ENCODE measurements at places on chromosomes 6 and 20. TPM values are rescaled to one million over a fixed set of nuclear protein-coding genes. Genes with fewer than 3 reads are reported as not detected.

SOBP gene
- total RNA-seq, result 2.6 TPM

HAO1 gene
- not detected for total RNA-seq

PANK2 gene
- 65.3 TPM for total RNA-seq

SEMG1 gene
- not detected for total RNA-seq

DPPA5 gene
- not detected for total RNA-seq

GRCh38 chr6:97867177-97867576, 584.2 kb upstream of the MMS22L start:
- DNase-seq, result no peak

- no peak for DNase-seq
Observed at GRCh38 chr6:126914172-126914571, 204.3 kb upstream of the RSPO3 start.

GRCh38 chr20:59581993-59582679, 22.2 kb upstream of the PHACTR3 start:
- DNase-seq, result no peak

DNA sequence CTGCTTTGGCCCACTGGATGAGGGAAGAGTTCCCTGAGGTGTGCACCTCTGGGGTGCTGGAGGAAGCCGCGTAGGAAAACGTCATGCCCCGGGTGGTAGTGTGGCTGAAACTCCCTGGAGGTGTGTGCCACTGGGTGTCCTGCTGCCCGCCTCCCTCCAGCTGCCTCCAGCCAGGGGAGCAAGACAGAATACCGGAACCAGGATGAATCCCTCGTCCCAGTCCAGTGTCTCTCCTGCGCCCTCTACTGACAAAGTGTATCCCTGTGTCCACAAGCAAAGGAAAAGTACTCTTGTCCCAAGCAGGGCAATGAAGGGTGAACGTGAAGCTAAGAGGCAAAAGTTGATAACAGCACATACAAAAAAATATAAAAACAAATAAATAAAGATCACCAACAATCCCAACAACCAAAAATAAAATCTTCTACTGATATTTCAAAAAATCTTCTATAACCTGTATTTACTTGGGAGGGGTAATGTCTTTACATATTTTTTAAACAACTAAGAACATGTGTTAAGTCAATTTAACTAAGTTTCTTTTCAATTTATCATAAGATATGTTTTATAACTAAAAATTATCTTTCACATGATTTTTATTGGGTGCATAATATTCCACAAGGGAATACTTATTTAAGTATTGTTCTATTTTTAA, 437.6 kb downstream of the MAFB start:
- no peak for DNase-seq

- DNase-seq, result no peak
Observed at GRCh38 chr6:150286912-150287311, 81.9 kb upstream of the IYD start.

DNA sequence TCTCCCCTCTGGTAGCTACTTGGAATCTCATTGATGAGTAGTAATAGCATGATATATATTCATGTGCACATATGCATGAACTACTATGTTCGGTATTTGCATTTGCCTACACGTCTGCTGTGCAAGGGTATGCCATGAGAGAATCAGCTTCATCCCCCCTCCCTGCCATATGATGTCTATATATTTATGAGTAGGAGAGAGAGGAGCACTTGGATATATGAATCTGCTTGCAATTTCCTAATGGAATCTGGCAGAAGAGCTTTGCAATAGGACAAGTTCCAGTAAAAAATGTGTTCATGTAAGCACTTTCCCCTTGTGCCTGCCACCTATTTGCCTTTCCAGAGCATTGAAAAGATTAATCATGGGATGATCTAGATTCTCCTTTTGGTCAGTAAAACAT, 76.2 kb upstream of the BACH2 start:
- no peak for DNase-seq

- no peak for DNase-seq
Observed at GRCh38 chr6:116741571-116741970, 23.9 kb downstream of the FAM162B start.

- no peak for DNase-seq
Observed at GRCh38 chr6:7144872-7145584, 37.3 kb downstream of the RREB1 start.

DNA sequence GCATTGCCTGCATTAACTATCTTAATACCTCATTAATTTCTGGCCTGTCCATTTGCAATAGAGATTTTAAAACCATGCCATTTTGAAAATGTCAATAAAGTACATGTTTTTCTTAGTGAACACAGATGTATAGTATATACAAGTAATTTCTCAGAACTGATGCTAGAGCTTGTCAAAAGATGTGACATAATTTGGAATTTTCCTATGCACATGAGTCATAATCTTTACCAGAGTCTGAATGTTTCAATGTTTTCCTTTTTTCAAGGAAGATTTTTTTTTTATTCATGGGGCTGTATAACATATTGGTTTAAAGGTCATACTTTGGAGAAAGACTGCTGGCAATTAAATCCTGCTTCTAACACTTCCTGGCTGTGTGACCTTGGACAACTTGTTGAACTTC, 1347.5 kb upstream of the ADGRB3 start:
- no peak for DNase-seq

- DNase-seq, result no peak
Observed at GRCh38 chr6:104689551-104690205, 170.0 kb downstream of the HACE1 start.

DNA sequence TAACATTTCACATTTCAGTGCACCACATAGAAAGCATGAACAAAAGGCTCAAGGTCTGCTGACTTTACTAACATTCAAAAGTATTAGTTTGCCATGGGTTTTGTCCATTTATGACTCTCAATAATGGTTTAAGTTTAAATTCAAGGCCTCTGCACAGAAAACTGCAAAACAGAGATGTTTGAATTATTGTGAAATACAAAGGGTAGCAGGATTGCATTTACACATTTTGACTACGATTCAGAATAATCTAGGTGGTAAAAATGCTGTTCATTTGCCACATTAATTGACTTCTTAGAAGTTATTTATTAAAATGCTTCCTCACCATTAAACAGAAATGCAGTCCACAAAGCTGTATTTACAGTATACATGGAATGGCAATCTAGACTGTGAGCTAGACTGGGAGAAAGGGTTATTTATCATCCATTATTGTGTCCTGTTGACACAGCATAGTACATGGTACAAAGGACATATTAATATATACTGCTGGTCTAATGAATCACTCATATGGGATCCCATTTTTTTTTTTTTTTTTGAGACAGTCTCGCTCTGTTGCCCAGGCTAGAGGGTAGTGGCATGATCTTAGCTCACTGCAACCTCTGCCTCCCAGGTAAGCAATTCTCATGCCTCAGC, 18.0 kb downstream of the USP49 start:
- no peak for DNase-seq

DNA sequence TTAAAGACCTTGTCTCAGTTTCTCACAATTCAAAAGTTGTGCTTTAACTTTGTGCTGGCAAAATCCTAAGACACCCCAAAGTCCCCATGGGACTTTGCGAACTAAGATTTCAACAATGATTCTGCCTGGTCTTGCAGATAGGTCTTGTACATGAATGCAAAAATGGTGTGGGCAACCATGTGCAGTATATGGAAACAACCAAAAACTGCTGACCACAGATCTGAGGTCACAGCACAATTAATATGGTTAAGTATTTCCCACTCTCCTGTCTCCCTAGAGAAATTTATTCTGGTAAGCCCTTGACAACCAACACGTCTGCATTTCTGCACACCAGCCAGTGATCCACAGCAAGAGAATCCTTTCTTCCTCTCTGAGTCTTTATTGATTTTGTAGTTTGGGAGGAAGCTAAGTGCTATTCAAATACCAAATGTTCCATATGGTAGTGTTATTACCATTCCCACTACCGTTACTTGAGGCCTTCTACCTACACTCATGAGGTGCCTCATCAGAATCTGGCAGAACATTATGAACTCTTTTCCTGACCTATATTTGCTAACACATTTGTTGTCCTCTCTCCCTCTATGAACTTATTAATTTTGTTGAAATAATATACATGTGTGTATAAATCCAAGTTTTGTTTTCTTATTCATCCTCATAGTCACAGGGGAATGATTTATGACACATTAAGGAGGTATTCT, 178.7 kb downstream of the ATXN1 start:
- DNase-seq, result no peak

DNA sequence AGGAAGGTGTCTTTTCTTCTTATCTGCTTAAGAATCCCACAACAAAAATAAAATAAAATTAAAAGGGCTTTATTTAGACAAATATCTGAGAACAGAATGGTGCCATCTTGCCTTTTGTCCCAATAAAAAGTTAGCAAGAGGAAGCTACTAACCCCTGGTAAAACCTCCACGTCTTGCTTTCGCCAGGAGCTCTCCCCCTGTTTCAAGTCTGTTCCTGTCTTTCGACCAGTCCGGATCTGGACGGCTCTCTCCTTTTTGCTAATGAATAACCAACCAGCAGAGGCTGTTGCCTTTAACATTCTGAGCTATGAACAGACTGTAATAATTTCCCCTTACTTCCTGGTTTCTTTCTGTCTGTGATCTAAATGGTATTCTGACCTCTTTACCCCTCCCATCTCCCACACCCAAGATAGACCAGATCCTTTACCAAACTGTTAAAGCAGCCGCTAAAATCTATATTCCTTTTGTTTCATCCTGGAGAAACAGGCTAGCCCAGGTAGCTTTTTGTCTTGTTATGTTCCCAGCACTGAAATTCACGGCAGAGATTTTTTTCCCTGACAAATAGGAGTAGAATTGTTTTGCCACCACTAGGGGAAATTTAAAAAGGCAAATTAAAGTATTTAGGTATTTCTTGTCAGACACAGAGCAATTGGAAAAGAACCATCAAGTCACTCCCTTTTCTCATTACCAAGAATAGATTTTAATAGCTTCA, at the start of gene FRK:
Gene FRK, minus strand, starts transcription at position 320 of the 712 bp plus-strand sequence. CDS start 580 bp downstream, outside the sequence.
- no peak for DNase-seq

GRCh38 chr6:165821754-165822153, 158.7 kb upstream of the PDE10A start:
- DNase-seq, result no peak

GRCh38 chr6:50791900-50792508, 26.7 kb upstream of the TFAP2B start:
- no peak for DNase-seq

- no peak for DNase-seq
Observed at GRCh38 chr6:34543421-34543820, 12.7 kb downstream of the SPDEF start.

GRCh38 chr20:6101346-6101745, 21.5 kb downstream of the FERMT1 start:
- DNase-seq, result no peak

- no peak for DNase-seq
Observed at GRCh38 chr6:13278164-13278563, 50.2 kb downstream of the TBC1D7 start.

DNA sequence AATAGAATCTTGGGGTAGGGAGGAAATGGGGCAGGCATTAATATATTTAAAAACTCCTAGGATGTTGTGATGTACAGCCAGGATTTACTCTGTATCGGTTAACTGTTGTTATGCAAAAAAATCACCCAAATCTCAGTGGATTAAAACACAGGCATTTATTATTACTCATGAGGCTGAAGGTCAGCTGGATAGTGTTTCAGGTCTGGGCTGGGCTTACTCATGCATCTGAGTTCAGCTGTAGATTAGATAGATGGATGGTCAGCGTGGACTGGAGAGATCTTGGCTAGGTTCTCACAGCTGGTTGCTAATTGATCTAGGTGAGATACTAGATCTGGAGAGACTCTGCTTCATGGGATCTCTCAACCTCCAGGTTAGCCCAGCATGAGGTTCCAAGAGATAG, 131.4 kb downstream of the BTBD3 start:
- DNase-seq, result no peak

DNA sequence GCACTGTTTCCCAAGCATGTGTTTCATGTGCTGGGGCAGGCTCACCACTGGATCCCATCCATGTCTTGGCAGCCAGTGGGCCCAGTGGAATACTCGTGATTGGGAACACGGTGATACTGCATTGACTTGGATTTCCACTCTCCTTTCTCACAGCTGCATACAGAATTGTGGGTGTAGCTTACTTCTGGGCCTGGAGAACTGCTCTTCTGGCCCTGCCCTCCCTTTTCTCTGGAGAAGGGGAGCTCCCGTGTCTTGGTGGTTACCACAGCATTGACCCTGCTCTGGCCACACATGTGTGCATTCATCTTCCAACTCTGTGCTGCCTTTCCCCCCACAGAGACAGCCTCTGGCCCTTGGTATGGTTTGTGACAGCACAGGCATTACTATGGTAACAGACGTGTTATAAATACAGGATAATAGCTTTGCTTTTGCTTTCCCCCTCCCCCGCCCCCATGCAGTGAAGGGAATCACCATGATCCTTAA, 21.6 kb downstream of the SOBP start:
- DNase-seq, result peak; percentile 37

GRCh38 chr6:75940564-75940963, 131.9 kb downstream of the IMPG1 start:
- DNase-seq, result no peak

- DNase-seq, result no peak
Observed at GRCh38 chr20:20321917-20322316, 46.0 kb upstream of the INSM1 start.

- DNase-seq, result no peak
Observed at GRCh38 chr6:24632573-24632972, 13.4 kb downstream of the KIAA0319 start.

All from uterus (tissue), 4 donors.